ENCODE measurements at places on chromosomes 5 and 9.

DNA sequence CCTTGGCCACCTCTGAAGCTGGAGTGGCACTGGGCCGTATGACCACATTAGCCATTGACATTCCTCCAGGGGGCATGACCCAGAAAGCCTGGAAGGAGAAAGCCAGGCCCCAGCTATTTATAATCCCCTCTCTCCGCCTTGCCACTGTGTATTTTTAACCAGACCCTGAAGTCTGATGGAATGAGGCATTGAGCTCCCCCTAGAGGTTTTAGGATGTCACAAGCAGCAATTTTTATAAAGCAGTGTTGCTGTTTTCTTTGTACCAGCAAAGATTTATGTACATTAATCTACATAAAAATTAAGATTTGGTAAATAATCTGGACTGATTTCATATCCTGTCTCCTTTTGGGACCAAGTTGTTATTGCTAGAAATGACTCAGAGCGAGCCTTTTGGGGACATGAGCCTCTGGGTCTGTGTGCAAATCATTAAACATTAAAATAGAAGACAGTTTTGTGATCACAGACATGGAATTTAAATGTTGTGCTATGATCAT lies 127.1 kb downstream of the TRIO start:
- no peak for DNase-seq

GRCh38 chr5:96565582-96566265 lies 96.5 kb upstream of the CAST start:
- no peak for DNase-seq

GRCh38 chr5:88515881-88516819 lies 247.5 kb upstream of the TMEM161B start:
- DNase-seq, result no peak

- no peak for DNase-seq
Measured at GRCh38 chr5:166488560-166488959, 1802.9 kb upstream of the WWC1 start.

DNA sequence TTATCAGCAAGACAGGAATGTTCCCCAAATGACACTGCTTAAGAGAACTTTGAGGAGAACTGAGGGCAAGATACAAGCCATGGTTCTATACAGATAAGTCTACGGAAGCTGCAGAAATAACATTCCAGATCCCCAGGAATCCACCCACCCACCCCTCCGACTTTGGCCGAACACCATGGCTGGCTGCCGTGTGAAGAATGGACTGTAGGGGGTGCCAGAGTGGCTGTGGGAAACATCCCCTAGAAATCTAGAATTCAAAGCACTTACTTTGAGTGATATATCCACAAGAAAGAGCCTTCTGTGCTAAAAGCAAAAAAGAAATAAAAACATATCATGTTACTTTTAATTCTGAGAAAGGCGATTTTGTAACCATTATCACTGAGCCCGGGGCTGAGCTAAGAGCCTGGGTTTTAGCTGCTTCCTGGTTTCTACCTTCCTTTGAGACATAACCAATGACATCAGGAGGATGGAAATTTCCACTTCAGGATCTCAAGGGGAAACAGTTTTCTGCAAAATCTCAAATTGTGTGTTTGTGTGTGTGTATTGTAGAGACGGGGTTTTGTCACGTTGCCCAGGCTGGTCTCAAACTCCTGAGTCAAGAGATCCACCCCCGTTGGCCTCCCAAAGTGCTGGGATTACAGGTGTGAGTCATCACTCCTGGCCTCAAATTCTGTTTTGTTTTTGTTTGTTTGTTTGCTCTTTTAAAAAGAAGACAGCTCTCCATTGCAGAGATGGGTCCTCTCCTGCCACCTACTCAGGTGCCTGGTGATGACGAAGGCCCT lies 36.4 kb downstream of the GGTA1 start:
- no peak for DNase-seq

GRCh38 chr9:13865869-13866268 lies 448.1 kb downstream of the NFIB start:
- no peak for DNase-seq

GRCh38 chr9:75088646-75089372 lies 495 bp downstream of the OSTF1 start:
- DNase-seq, result no peak

- no peak for DNase-seq
Measured at GRCh38 chr9:115770521-115770920, 383.1 kb upstream of the PAPPA start.

GRCh38 chr9:92660266-92660665 lies 9.7 kb downstream of the IPPK start:
- DNase-seq, result no peak

DNA sequence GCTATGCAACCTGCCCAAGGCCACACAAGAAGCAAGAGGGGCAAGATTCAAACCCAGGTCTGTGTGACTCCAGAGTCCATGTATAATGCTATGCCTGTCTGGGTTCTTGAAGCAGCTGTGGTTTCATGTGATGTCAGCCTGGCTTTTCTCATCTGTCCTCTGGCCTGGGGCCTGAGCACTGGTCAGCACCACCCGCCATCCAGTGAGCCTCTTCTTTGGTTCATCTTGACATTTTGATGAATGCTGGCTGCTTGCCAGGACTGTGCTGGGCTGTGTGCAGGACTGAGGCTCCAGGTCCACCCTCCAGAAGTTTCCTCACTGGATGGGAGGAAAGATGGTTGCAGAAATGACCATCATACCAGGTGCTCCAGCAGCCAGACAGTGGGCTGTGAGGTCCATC lies 61.5 kb downstream of the TSTD2 start:
- no peak for DNase-seq

DNA sequence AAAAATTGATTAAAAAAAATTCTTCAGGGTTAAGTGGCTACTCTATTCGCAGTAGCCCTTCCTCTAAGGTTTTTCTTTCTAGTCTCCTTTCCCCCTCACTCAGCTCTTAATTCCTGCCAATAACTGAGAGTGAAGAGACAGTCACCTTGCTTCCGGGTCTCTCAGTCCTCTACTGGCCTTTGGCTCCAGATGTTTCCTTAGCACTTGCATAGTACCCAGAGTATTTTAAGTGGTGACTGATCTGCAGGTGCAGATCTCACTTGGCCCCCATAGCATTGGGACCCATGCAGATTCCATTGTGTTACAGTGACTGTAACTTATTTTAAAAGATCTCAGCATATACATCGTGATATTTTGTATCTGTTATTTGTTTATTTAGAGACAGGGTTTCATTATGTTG lies 66.2 kb downstream of the GCNT1 start:
- no peak for DNase-seq

DNA sequence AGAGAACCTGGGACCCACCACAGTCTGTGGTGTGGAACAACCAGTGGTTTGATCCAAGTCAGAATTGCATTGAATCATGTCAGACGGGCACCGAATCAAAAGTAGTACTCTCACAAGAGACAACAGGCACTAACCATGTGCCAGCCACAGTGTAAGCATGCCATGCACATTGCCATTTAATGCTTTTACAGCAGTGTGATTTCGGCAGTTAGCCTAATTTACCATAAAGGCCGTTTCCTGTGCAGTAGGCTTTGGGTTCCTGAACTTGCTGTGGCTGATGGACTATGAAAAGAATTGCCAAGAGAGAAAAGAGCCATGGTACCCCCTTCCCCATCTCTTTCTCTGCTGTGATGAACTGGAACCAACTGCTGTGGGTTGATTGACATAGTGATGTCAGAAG lies 540.6 kb downstream of the EBF1 start:
- no peak for DNase-seq

GRCh38 chr5:154758493-154758892 lies 3.3 kb downstream of the LARP1 start:
- DNase-seq, result no peak

DNA sequence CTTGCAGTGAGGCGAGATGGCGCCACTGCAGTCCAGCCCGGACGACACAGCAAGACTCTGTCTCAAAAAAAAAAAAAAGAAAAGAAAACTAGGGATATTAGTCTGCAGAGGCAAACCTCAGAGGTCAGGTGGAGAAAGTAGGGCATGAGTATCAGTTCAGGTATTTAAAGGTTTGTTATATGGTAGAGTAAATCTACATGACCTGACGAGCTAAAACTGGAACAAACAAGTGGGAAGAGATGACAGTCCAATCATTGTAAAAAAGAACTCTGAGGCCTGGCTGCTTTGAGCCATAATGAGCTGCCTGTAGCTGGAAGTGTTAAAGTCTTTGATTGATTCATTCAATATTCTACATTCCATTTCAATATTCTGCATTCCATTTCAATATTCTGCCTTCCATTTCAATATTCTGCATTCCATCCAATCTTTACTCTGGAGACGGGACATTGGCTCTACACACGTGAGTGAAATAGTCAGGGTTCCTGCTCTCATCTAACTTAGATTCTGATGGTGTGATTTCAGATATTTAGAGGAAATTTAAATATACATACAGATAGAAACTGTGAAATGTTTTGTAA lies 28.9 kb upstream of the GRAMD2B start:
- no peak for DNase-seq

DNA sequence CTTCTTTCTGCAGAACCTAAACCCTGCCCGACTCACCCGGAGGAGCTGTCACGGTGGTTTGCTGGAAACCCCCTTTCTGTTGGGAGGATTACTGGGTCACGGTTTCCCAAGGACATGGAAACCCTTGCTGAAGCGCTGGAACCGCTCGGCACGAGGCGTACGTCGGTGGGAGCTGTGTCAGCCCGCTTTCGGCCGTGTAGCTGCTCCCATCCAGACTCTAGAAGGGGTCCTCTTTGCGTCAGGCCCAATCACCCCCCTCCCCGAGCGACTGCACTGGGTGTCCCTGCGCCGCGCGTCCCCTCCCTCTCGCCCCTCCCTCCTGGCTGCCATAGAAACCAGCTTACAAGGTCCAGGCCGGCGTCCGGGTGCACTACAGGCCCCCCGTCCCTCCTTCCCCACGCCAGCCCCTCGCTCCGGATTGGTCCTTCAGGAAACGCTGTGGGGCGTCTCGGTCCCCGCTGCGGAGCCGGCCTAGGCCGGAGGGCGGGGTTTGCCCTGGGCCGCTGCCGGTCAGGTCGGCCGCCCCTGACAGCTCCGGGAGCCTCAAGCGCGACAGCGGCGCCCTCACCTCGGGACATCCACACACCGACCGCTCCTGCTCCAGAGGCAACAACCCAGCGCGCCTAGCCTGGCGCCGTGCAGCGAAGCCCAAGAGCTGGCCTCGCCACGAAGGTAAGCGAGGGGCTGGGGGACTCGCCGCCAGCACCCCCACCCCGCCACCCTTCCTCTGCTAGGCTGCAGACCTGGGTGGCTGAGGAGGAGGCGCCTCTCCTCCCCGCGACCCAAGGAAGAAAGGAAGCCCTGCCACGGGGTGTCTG lies at the start of gene NIM1K:
Gene NIM1K (plus strand): TSS at position 486 of the 818 bp plus-strand sequence. CDS start 53,551 bp downstream, outside the sequence.
- DNase-seq, result peak; percentile 13

GRCh38 chr5:2695200-2695891 lies 56.1 kb downstream of the IRX2 start:
- DNase-seq, result no peak

DNA sequence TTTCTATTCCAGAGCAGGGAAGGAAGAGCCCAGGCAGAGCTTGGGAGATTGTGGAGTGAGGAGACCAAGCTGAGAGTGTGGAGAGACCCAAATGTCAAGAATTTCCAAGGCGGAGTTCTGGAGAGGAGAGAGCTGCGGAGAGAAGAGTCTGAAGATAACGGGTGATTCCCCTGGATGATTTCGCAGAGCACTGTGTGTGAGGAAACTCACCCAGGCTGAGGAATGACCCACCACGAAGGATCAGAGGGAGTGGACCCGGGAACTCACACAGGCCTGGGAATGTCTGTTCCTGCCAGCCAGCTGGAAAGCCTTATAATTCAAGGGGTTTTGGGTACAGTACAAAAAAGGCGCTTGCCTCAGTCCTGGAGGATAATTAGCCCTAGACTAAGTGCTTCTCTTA lies 94.2 kb downstream of the WNK2 start:
- DNase-seq, result no peak

GRCh38 chr9:83537331-83538171 lies 650 bp downstream of the FRMD3 start:
- DNase-seq, result no peak

GRCh38 chr5:169336242-169336641 lies 35.3 kb upstream of the SLIT3 start:
- DNase-seq, result no peak

GRCh38 chr5:3355126-3355525 lies 240.5 kb upstream of the IRX1 start:
- DNase-seq, result no peak

DNA sequence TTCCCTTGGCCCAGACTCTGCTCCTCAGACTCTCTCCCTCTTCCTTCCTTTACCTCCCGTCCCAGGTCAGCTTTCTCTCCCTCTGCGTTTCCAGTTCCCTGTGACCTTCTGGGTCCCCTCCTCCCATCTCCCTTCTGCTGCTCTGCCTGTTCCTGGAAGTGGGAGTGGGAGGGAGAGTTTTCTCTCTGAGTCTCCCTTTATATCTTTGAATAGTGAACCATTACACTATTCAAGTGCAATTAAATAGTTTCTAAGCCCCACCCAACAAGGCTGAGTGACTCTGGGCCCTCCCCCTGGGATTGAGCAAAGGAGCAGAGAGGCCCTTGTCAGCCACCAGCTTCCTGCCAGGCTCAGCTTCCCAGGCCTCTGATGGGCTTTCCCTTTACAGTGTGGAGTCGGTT lies 34.8 kb downstream of the THBS4 start:
- no peak for DNase-seq

GRCh38 chr9:75116306-75116705 lies 28.0 kb downstream of the OSTF1 start:
- no peak for DNase-seq

- no peak for DNase-seq
Measured at GRCh38 chr5:158725297-158725851, 374.3 kb downstream of the EBF1 start.

- DNase-seq, result no peak
Measured at GRCh38 chr9:30977965-30978364, 1406.5 kb upstream of the ACO1 start.

GRCh38 chr9:109770101-109770500 lies 9.9 kb upstream of the PALM2AKAP2 start:
- no peak for DNase-seq

DNA sequence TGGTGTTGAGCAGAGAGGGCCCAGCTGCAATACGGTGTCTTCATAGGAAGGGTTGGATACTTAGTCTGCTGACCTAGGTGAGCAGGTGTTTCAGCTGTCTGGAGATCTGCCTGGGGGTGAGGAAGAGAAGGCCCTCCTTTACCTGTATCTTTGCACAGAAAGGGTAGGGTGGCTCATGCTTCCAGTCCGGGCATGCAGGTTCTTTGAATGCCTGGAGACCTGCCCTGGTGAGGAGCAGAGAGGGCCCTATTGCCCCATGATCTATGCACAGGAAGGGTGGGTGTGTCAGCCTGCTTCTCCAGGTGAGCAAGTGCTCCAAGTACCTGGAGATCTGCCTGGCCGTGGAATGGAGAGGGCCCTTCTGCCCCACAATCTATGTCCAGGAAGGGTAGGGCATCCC lies 63.0 kb downstream of the FER start:
- DNase-seq, result no peak

Data from stimulated activated CD8-positive, alpha-beta memory T cell treated with anti-CD3 and anti-CD28 coated beads, Interleukin-4, amount 100 ng/mL, for 1 hour (primary cell).